Tibial artery (tissue), 4 donors: ENCODE measurements at places on chromosomes 12 and 14.

- DNase-seq = no peak
These were observed 74.2 kb upstream of the PYGL start for GRCh38 chr14:51018521-51018920.

DNA sequence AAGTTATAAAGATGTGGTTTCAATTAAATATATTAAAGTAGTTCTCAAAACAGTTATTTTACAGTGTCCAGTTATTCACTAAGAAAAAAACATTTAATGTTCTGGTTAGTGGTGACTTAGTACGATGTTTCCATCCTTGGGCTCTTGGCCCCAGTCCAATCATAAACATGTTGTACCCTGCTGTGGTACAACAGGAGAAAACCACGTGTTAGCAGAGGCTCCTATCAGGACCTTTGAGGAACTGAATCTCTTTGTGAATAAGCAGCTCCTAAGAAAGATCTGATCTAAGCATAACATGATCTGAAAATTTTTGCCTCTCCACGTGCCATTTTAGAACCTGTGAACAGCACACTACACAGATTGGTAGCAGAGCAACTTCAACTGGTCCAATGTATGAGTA, 234.0 kb downstream of the SYT1 start:
- no peak for DNase-seq

DNA sequence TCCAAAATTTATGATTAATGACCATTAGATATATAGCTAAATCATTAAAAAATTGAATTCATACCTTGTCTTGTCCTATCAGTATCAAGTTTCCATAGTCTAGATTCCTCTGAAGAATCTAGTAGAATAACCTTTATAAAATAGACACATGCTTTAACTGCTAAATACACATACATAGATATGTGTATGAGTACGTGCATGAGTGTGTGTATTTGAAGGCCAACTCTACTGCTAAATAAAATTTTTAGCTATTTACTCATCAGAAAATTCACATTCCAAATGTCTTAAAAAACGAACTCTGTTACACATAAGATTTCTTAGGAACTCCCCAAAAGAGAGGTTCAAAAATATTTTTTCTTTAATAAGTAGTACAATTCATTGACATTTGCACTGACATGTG, 233.0 kb downstream of the SSPN start:
- DNase-seq = no peak

DNA sequence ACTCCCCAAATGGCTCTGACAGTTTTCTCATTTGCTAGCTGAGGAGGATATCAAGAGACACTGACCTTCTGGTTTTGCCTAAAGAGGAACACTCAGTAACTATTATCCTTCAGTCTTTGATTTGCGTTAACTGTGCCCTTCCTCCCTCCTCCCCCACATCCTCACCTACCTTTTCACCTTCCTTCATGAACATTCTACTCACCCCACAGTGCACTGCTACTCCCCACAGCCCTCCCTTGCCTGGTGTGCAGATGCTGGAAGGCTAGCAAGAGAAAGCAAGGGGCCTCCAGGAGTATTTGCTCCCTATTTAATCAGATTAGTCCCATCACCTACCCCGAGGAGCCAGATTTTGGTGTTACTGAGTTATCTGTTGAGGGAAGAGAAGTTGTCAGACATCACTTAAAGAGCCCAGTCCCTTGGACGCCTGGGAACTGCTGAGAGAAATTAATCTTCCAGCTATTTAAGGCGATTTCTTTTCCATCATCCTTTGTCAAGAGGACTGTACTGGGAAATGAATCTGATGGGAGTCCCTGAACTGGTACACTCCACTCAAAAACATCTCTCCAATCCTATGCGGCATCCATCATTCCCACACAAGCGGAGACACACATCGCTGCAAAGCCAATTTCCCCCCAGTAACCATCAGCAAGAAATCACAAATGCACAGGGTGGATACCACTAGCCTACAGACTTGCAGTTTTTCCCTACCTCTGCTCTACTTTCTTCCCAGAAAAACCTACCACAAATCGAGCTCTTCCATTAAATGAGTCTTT, 11.5 kb downstream of the PSMB5 start:
- DNase-seq = no peak

DNA sequence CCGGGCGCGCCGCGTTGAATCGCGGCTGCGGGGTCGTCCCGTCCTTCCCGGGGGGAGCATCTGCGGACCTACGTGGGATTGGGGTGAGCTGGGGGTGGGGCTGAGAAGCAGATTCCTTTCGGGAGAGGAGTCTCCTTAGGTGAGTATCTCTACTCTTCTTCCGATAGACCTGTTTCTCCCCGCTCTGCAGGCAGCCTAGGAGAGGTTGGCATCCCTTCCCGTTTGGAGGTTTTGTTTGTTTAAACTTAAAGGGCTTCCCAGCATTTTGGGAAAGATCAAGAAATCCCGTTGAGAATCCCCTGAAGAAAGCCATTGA, 411 bp downstream of the TTLL5 start:
- no peak for DNase-seq

GRCh38 chr14:61525293-61526011, 169.9 kb upstream of the HIF1A start:
- peak; percentile 92 for DNase-seq

GRCh38 chr14:100072783-100073346, 7.6 kb downstream of the EVL start:
- DNase-seq = no peak

DNA sequence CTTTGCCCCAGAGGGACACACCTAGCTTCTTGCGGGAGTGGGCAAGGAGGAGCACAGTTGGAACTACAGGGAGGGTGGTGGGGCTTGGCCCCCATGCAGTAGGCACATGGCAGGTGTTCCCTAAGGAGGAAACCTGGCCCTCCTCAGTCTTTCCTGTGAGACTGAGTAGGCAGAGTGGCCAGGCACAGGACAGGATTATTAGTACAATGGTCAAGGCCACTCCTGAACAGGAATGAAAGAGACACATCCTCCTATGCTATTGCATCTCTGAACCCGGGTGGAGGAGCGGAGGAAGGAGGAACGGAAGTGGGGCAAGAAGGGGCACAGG, 846 bp downstream of the MYO1A start:
- no peak for DNase-seq

- no peak for DNase-seq
These were observed 36.6 kb downstream of the SENP1 start for GRCh38 chr12:48069241-48069640.

- DNase-seq = no peak
These were observed 33.6 kb downstream of the FUT8 start for GRCh38 chr14:65446159-65446558.
